ENCODE measurements at places on chromosomes 1 and 21.
A peak's percentile ranks its signal among the peaks of the same experiment; 100 is the strongest.

DNA sequence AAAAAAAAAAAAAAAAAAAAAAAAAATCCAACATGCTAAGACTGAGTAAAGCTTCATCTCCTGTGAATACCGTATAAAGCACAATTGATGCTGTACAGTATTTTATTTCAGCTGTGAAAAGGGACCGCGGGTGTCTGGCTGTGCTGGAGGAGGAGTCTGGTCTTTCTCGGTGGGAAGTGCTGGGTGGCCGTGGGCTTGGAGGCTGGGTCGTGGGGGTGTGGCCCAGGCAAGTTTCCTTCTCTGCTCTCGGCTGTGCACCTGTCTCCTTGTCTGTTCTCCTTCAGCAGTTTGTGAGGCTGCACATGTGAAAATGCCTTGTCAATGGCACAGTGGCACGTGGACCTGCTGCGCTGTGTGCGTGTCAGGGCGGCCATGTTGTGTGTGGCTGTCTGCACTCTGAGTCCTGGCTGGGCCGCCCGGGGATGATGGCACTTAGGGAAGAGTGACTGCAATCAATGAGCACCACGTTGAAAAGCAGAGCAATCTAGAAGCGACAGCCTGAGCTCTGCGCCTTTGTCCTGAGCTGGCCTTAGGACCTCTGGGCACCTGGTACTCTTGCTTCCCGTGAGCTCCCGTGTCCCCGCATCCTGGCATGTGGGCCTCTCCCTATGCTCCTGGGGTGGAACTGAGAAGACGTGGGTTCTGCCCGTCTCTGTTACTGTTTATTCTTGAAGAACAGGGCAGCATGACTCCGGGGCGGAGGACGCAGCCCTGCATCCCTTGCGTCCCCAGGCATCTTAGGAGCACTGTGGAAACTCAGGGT, 14.5 kb downstream of the AGPAT3 start:
- no peak for DNase-seq

DNA sequence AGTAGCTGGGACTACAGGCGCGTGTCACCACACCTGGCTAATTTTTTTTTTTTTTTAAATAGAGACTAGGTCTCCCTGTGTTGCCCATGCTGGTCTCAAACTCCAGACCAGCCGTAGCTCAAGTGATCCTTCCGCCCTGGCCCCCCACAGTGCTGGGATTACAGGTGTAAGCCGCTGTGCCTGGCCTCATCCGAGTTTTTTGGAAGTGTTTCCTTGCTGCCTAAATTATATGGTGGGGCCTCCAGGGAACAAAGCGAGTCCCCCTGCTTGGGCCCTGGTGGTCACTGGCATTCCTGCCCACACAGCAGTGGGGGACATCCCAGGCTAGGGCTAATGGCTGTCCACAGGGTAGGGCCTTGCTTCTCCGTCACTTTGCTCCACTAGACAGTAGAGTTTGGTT, 143.8 kb downstream of the PCBP3 start:
- DNase-seq: no peak

GRCh38 chr1:160646711-160647328, at the start of gene SLAMF1:
TSS of gene SLAMF1 (minus strand) at chr1:160647044. CDS start at chr1:160646945, 99 bp downstream.
- no peak for DNase-seq

GRCh38 chr1:196997423-196997822, 20.1 kb downstream of the CFHR5 start:
- peak; percentile 24 for DNase-seq

- no peak for DNase-seq
Measured at GRCh38 chr1:67887146-67887545, 53.9 kb upstream of the GNG12 start.

- DNase-seq: no peak
Measured at GRCh38 chr1:96059276-96059675, 662.3 kb upstream of the PTBP2 start.

GRCh38 chr1:14815175-14815877, 216.8 kb downstream of the KAZN start:
- no peak for DNase-seq

- DNase-seq: no peak
Measured at GRCh38 chr1:186442651-186443375, 18.1 kb downstream of the PDC start.

DNA sequence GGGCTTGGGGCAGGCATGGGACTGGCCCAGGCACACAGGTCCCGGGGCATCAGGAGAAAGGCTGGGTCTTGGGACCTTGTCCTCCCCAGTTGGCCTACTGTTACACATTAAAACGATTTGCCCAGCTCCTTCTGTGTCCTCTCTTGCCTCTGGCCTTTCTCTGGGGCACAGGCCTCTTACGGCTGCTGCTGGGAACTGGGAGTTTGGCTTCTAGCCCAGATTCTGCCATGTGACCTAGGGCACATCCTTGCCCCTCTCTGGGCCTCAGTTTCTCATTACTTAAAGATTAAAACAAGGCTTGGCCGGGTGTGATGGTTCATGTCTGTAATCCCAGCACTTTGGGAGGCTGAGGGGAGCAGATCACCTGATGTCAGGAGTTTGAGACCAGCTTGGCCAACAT, 14.0 kb downstream of the KDF1 start:
- no peak for DNase-seq

DNA sequence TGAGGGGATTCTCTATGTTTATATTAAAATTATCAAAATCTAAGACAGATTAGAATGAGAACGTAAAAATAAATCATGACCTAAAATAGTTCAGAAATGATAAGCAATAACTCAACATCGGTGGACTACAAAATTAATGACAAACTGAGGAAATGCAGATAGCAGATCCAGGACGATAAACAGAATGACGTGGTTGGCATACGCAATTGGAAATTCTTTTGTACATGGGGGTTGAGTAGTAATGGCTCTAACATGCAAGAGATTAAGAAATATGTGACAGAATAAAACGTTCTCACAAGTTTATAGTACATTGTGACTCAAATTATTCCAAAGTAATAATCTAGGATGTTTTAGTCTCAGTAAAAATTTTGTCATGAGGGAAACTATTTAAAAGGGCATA, 575.2 kb upstream of the BRINP3 start:
- DNase-seq: no peak

DNA sequence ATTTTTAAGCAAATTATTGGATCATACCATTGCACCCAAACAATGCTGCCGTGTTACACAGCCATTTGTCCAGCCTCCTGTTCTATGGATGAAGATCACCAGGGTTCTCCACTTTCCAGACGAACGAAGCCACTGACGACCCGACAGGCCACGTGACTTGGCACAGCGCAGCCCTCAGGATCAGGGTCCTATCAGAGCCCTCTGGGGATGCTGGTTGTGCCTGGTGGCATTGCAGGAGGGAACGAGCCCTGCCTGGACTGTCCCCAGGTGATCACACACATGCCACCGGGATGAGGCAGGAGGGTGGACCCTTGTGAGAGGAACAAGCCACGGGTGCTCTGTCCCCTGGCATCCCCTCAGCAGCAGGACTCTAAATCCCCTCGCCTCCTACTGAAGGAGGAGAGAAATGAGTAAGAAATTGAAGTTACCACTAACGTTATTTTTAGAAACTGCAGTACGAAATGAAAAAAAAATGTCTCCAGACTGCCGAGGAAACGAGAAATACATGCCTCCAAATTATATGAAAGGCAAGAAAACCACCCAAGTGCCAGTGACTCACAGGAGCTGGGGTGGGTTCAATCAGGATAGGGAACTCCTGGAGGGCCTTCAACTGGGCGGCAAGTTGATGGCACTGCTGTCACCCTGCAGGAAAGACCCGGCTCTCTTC, 58.7 kb upstream of the PDE9A start:
- DNase-seq: no peak

- DNase-seq: no peak
Measured at GRCh38 chr1:46412893-46413595, 18.9 kb downstream of the FAAH start.

DNA sequence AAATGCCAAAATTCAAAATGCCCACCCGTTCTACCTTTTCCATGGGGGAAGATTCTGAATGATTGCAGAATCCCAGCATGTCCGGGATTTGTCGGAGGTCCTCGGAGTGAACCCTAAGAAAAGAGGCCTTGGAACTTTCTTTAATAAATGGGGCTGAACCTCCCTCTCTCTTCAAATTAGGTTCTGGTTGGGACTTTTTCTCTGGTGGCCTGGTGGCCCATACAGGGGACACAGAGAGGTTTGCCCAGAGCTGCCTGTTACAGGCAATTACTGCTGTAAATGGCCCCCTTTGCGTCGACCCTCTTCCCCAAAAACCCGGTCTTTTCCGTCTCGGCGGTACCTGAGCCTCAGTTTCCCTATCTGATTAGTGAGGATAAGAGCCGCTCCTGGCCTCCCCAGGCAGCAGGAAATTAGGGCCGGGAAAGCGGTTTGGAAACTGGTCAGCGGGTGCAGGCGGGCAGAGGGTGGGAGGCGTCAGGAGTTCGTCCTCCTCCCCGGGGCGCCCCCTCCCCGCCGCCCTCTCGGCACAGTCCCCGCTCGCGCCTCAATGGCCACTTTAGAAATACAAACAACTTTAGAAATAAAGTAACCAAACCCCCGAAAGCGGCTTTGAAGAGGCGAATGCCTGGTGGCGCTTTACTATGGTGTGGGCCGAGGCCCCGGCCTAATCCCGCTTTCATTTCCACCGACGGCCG, 15.6 kb downstream of the PAX7 start:
- no peak for DNase-seq

GRCh38 chr21:42254083-42254482, 35.1 kb downstream of the ABCG1 start:
- no peak for DNase-seq

DNA sequence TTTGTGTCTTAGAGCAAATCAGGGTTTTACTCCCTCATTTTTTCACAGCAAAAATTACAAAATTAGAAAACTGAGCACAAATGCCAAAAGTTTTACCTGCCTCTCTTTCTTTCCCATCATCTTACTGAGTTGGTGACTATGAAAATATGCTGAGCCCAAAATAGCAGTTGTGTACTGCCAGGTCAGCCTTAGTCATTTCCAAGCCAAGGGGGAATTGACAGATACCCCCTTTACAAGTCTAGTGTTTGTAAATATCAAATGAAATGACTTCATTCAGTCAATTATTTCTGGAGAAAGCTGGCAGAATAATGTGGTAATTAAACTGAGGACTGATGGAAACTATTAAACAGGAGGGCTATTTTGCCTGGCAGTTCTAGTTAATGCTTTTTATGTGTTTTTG, 11.4 kb upstream of the GORAB start:
- no peak for DNase-seq

DNA sequence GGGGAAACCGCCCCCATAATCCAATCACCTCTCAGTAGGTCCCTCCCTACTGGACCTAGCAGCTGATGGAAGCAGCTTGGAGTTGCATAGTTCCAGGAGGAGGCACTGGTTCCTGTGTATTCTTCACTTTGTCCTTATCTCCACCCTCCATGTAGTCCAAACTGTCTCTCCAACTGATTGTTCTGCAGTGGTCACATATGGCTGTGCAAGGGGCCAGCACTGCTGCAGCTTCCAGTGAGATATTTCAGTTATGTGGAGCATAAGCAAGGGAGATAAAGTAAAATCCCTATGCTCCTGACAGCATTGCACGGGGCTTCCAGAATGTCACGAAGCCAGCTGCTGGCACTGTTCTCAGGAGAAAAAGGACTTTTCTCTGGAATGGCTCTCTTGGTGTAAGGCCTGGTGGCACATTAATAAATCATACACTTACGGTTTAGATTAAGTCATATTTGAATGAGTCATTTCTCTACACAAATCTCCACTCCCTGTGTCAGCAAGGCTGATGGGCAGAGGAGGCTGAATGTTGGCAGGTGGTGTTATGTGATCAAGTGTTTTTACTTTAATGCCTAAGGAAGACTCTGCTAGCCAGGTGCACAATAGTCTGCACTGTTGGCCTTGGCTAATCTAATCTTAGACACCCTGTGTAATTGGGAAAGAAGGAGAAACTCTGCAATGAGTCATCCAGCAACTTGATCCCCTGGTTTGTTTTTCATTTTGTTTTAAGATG, 93.4 kb downstream of the KCNK1 start:
- no peak for DNase-seq

GRCh38 chr1:246001142-246001836, 505.8 kb downstream of the SMYD3 start:
- no peak for DNase-seq

DNA sequence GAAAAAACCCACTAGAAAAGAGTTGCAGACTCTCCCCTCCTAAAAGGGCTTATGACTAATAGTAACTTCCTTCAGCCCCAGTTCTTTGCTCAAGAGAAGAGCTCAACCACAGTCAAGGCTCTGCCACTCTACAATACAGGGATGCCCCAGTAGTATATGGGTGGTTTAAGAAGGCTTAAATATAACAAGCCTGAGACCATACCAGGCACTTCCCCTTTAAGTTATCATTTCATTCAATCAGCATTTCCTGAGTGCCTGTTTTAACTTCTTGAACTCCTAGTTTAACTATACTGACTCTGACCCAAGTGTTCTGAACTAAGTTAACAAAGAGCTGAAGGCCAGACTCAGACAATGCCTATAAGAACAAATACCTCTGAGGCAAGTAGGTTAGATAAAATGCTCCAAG, 19.8 kb downstream of the PRPF38A start:
- DNase-seq: no peak

GRCh38 chr1:119903443-119903835, 7.1 kb upstream of the ADAM30 start:
- DNase-seq: no peak

DNA sequence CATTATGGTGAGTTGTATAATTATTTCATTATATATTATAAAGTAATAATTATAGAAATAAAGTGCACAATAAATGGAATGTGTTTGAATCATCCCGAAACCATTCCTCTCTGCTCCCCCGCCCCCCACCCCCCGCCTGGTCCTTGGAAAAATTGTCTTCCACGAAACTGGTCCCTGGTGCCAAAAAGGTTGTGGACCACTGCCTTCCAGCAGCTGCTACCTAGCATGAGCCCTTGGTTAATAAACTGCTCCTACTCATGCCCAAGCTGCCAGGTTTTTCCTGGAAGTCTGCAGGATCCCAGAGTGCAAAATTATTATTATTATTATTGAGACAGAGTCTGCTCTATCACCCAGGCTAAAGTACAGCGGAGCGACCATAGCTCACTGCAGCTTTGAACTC, 6.8 kb upstream of the IFNGR2 start:
- no peak for DNase-seq

GRCh38 chr21:45013260-45013841, 61.0 kb upstream of the ADARB1 start:
- DNase-seq: no peak

DNA sequence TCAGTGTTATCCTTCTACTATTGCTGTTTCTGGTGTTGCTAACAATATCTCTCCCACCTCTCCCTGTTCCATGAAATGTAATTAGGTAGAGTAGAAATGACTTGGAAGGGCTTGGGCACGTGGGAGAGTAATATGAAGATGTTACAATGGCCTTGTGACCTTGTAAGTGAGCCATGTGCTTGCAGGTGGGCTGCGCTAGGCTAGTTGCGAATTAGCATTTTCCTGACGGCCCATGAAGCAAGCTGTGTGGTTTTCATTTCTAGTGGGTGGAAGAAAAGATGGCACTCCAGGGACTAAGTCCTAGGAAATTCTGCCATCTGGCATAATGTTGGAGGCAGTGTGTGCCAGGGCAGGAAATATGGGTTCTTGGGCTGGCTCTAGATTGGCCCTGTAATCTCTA, 7.8 kb upstream of the DDX20 start:
- no peak for DNase-seq

- no peak for DNase-seq
Measured at GRCh38 chr1:206490771-206491405, 16.4 kb upstream of the RASSF5 start.
